Stimulated activated CD4-positive, alpha-beta T cell treated with anti-CD3 and anti-CD28 coated beads, Interleukin-4, amount 100 ng/mL, for 1 hour (primary cell): ENCODE measurements at places on chromosomes 16 and 17.

DNA sequence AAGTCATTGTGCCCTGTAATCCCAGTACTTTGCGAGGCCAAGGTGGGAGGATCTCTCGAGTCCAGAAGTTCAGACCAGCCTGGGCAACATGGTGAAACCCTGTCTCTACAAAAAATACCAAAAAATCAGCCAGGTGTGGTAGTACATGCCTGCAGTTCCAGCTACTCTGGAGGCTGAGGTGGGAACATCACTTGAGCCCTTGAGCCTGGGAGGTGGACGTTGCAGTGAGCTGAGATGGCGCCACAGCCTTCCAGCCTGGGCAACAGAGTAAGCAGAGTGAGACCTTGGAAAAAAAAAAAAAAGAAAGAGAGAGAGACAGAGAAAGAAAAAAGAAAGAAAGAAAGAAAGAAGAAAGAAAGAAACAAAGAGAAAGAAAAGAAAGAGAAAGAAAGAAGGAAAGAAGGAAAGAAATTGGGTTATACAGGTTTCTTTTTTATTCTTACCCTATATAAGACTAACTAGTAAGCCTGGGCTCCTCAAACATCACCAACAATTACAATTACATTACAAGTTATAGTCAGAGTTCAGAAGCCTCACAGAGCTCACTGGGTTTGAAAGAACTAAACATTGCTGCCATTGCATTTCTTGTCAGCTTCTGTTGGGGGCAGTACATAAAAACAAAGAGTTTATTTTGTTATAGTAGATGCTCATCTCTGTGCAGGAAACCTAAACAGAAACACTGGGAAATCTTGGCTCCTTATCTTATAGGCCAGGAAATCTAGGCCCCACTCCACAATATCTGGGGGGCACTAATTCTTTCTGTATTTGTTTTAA lies 6.7 kb upstream of the ABCA9 start:
- no peak for DNase-seq

DNA sequence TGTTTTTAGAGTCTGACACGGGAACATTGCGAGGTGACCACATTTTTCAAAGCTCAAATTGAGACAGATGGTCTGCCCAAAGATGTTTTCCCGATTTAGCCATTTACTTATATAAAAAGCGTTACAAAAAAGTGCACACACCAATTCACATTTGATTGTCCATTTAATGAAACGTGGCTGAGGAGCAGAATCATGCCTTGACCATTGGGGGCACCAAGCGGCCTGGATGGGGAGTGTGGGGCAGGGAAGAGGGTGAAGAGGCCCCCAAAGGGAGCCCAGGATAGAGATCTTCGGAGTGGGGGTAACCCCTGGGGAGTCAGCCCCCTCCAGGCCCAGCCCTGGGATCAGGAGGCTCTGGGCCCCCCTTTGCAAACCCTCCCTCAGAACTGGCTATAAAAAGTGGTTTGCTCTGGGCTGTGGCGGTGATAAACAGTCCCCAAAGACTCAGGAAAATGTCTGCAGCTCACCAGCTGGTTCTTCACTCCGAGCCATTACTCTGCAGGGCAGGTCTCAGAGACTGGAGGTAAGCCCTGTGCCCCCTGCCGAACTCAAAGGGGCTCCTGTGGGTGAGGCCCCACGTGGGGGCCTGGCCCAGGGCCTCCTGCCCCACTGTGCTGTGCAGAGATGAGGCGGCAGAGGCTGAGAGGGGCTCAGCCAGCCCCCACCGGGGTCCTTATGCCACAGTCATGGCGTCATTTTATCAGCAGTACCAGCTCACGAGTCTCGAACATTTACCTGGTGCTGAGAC lies 105.9 kb upstream of the SEC14L1 start:
- DNase-seq: no peak

- no peak for DNase-seq
Observed at GRCh38 chr17:37648555-37648954, 5.3 kb upstream of the DDX52 start.

GRCh38 chr17:39867084-39867879 lies 720 bp upstream of the ZPBP2 start:
- DNase-seq: peak; percentile 69

DNA sequence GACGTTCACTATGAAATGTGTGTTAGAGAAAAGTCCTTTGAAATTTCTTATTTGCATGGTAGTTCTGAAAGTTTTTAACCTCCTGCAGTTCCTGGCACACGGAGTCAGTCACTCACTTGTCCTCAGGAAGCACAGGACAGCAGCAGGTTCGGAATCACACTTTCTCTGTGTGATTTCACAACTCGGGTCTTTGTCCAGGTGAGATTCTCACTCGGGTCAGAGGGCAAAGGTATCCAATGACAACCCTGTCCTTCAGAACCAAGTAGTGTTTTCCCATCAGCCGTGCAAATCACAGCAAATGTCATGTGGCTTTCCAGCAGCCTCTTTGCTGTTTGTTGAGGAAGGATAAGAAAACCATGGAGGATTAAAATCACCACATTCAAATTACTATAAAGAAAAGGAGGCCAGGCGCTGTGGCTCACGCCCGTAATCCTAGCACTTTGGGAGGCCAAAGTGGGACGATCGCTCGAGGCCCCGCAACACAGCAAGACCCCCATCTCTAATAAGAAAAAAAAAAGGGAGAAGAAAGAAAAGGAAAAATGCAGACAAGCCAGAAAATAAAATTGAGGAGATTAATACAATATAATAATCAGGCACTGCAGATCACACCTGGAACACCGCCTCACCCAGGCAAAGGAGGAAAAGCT lies 22.0 kb downstream of the ADCY9 start:
- DNase-seq: no peak
